ENCODE measurements at places on chromosomes 16 and 17.

DNA sequence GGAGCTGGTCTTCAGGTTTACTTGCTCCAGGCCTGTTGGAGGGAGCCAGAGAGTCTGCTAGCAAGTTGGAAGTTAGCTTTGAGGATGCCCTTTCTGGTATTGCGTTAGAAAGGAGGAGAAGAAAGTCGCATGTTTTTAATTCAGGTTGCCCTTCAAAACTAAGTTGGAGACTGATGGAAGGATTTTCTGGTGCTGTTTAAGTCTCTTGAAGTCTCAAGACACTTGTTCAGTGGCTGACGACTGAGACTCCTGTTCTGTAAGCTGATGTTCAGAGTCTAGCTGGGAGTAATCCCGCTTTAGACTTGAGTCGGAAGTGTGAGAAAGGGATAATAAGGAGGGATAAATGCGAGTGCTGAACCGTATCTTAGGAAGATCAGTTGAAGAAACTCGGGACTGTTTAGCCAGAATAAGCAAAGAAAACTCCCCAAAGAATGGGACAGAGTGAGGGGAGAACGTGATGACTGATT, 740 bp downstream of the AATF start:
- DNase-seq, result no peak

GRCh38 chr16:81551151-81551808, 106.7 kb downstream of the CMIP start:
- no peak for DNase-seq

DNA sequence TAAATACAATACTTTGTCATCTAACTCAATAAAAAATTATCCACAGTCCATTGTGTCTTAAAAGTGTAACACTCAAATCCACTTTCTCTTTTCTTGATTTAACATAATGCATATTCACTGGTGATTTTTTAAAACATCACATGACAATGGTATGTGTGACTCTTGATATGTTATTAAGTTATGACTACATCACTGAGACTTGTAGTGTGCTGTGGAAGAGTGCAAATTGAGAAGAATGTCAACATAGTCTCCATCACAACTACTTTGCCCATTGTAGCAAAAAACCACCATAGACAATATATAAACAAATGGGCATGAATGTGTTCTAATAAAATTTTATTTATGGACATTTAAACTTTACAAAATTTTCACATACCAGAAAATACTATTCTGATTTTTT, 380.7 kb upstream of the PMFBP1 start:
- no peak for DNase-seq

DNA sequence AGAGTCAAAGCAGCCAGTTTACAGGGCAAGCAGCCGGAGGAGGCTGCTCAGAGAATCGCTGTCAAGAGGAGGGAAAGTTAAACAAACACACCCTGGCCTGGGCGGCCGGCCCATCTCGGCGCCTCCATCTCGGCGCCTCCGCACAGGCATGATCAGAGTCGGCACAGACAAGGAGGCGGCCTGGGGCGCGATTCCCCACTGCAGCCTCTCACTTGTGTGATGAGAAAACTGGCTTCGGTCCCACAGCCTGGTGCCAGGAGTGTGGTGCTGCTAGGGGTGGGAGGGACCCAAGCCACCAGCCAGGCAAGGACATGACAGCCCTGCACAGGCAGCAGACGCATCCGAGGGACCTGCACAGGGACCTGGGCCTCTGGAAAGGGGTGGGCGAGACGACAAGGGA, 17.7 kb downstream of the SLC38A10 start:
- no peak for DNase-seq

GRCh38 chr17:73311428-73311780, 397 bp downstream of the CDC42EP4 start:
- DNase-seq, result no peak

DNA sequence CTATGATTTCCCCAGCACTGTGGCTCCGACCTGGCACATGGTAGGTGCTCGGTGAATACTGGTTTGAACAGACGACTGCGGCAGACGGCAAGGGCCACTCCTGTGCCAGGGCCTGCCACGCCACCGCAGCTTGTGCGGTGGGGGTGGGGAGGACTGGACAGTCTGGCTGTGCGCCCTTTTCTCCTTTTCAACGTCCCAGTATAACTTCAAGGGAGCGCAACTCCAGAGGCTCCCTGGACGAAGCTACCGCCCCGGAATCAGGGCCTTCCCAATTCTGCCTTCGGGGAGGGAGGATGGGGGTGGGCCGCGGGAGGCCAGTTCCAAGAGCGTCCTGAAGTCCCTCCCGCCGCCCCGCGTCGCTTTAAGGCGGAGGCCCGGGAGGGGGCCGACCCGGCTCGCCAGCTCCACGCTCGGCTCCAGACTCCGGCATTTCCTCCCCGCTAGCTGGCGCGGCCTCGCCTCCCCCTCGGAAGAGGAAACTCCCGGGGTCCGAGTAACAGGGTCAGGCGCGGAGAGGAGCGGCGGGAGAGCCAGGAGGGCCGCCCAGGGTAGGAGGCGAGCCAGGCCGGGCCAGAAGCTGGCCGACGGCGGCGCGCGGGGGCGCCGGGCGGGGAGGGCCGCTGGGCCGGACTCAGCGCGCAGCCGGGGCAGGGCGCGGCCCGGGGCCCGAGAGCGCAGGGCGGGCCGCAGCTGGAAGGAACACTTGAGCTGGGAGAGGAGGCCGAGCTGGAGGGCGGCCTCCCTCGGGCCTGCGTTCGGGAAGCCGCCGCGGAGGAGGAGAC, at the start of gene ITPRIPL2:
Gene ITPRIPL2, plus strand, starts transcription at position 388 of the 782 bp plus-strand sequence. CDS start 498 bp downstream, outside the sequence.
- DNase-seq, result no peak

- no peak for DNase-seq
Measured at GRCh38 chr17:75856062-75856756, 1.1 kb upstream of the WBP2 start.

- DNase-seq, result no peak
Measured at GRCh38 chr17:82232322-82232820, 3.5 kb downstream of the SLC16A3 start.

- DNase-seq, result no peak
Measured at GRCh38 chr17:75566416-75566815, 21.2 kb upstream of the MYO15B start.

DNA sequence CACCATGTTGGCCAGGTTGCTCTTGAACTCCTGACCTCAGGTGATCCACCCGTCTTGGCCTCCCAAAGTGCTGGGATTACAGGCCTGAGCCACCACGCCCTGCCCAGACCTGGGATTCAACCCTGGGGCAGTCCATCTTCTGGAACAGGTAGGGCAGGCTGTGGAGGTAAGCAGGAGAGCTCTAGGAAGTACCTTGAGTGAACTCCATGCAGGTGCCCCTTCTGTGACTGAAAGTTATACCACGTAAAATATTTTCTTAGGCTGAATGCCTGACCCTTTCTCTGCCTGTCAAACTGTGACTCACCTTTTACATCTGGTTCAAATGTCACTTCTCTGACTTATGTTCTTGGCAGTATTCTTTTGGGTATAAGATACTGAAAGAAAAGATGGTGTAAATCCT, 86.7 kb upstream of the ELAC2 start:
- no peak for DNase-seq

GRCh38 chr17:40553694-40554534, 11.4 kb downstream of the CCR7 start:
- no peak for DNase-seq

DNA sequence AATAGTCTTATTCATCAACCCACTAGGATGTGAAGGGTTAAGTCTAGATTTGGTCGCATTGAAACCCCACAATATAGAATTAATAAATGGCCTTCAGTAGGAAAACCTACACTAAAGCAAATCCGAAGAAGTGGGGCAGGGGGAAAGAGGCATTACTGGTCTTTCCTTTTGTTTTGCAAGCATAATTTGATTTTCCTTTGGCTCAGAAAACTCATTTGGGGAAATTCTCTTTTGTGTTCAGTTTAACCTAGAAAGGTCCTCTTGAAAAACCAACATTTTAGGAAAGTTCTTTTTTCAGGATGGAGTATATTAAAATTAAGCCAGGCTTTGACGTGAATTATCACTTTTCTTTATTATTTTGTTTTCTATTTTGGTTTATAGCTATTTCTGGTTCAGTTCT, 31.7 kb downstream of the ERCC4 start:
- no peak for DNase-seq

DNA sequence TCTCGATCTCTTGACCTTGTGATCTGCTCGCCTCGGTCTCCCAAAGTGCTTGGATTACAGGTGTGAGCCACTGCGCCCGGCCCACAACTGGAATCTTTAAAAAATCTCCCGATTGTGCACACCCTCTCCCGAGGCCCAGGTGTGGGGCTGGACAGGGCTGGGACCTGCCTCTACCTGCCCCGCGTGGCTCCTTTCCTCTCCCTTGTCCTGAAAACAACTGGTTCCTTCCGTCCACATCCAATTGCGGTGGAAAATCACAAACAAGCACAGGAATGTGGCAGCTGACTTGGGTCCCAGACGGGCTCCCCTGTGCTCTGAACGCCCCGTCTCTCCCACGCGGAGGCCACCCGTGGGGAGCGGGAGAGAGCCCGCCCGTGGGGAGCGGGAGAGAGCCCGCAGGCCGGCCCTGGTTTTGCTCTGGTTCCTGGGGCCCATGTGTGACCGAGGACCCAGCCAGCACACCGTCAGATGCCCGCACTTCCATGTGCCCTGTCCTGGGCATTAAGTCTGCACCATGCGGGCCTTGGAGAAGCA, 3.0 kb upstream of the TMEM204 start:
- DNase-seq, result no peak

- DNase-seq, result no peak
Measured at GRCh38 chr17:54736573-54736972, 164.1 kb upstream of the TOM1L1 start.

- no peak for DNase-seq
Measured at GRCh38 chr16:59484833-59485516, 750.9 kb upstream of the GOT2 start.

- no peak for DNase-seq
Measured at GRCh38 chr17:57034807-57035754, 50.0 kb upstream of the AKAP1 start.

- DNase-seq, result no peak
Measured at GRCh38 chr17:81223762-81224130, 981 bp upstream of the CEP131 start.

GRCh38 chr17:7640783-7641182, 9.9 kb upstream of the ATP1B2 start:
- no peak for DNase-seq

DNA sequence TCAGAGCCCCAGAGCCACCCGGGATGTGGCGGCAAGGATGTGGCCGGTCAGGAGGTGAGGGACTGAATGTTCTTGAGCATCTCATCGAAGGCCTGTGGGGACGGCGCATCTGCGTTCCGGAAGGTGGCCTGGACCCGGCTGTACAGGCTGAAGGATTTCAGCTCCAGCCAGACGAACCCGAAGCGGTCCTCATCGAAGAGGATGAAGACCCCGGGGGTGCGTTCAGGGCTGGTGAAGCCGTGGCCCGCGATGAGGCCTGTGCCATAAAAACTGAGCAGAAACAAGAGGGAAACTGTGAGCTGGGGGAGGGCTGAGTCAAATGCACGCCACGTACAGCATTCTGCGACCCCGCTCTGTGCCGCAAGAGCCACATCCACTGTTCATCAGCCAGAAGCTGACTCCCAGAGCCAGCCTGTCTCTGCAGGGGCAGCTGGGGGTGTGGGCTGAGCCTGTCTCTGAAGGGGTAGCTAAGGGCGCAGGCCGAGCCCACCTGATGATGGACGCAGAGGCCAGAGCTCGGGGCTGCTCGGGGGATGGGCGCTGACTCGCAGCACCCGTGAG, 14.1 kb upstream of the C16orf95 start:
- no peak for DNase-seq

DNA sequence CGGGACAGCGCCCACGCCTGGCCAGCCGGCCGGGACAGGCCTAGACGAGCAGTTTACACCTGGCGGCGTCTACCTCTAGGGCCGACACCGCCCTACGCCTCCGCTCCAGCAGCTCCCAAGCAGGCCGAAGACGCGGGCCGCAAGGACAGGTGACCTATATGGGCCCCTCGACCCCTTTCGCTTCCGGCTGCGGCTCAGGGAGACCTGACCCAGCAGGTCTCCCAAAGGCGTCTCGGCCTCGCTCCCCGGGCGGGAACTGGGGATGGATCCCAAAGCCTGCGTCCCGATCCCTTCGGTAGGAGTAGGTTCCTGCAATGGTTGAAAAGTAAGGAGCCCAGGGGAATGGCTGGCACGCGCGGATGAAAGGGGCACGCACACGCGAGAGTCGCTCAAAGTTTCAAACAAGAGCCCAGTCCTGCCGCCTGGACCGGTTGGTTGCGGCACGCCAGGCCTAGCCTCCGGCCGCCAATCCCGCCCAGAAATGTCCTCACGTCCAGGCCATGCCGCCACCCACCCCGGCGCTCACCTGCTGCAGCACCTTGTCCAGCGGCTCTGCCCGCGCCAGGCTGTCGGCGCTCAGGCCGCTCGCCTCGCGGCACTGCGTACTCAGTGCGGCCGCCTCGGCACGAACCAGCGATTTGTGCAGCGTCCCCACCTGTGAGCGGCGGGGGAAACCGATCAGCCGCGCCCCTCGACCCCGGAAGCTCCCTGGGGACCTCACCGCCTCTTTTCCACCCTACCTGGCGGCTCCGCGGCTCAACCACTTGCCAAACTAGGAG, 630 bp downstream of the ESRP2 start:
- no peak for DNase-seq

DNA sequence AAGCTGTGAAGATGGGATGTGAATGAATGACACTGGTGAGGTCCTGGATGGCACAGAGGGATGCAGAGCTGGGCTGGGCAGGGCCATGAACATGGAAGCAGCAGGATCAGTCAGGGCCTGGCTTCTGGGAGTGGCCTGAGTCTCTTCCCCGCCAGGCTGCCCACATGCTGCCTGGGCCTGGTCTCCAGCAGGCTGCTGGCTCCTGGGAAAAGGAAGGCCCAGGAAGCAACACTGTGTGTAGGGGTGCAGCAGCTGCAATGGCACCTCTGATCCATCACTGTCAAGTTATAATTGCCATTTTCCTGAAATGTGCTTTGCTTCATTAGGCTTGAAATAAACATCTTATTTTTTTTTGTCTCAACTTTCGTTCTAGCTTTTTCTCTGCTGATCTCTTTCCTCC, 260.2 kb upstream of the N4BP1 start:
- DNase-seq, result no peak

GRCh38 chr16:30004424-30004776, 6.4 kb downstream of the DOC2A start:
- no peak for DNase-seq

GRCh38 chr17:4004517-4005295, 40.5 kb upstream of the ATP2A3 start:
- DNase-seq, result peak; percentile 21

GRCh38 chr16:1771864-1772361, 570 bp upstream of the NME3 start:
- no peak for DNase-seq
